Mammary microvascular endothelial cell (primary cell): ENCODE measurements at places on chromosomes 7 and 10. TPM values are rescaled to one million over a fixed set of nuclear protein-coding genes. Genes with fewer than 3 reads are reported as not detected.

Gene SEMA3C
- not detected in 2 replicates for total RNA-seq

Gene LRIT1
- total RNA-seq = not detected in 2 replicates

Gene RBP3
- total RNA-seq = not detected in 2 replicates

Gene FKBP9
- 104 and 117 TPM in 2 replicates for total RNA-seq

Gene MYL7
- not detected in 2 replicates for total RNA-seq

Gene PKD2L1
- total RNA-seq = not detected in 2 replicates

Gene CHCHD2
- total RNA-seq = 591 and 593 TPM in 2 replicates

Gene ZNF365
- 0.20 and 0.33 TPM in 2 replicates for total RNA-seq

Gene HIP1
- 21.7 and 25.1 TPM in 2 replicates for total RNA-seq

Gene GPNMB
- 1.3 and 1.4 TPM in 2 replicates for total RNA-seq

Gene STEAP4
- total RNA-seq = not detected in 2 replicates

Gene VSTM2A
- total RNA-seq = not detected in 2 replicates

Gene H2AZ2
- total RNA-seq = 204 and 221 TPM in 2 replicates

Gene PDLIM1
- total RNA-seq = 106 and 114 TPM in 2 replicates

Gene NME8
- not detected in 2 replicates for total RNA-seq

Gene LAMB1
- total RNA-seq = 235 and 248 TPM in 2 replicates

Gene PAXIP1
- total RNA-seq = 8.1 and 8.3 TPM in 2 replicates

Gene CAMK2B
- 0.20 and 0.69 TPM in 2 replicates for total RNA-seq

Gene SORBS1
- total RNA-seq = 2.3 and 4.2 TPM in 2 replicates

Gene TRIM73
- total RNA-seq = 0.05 TPM in 1 of 2 replicates, not detected in the other

Gene RBM48
- 6.5 and 6.8 TPM in 2 replicates for total RNA-seq

Gene OR2A5
- total RNA-seq = not detected in 2 replicates

Gene SPDYE8
- total RNA-seq = not detected in 2 replicates

Gene FAM237B
- not detected in 2 replicates for total RNA-seq

Gene CFAP58
- total RNA-seq = 0.39 and 0.67 TPM in 2 replicates

Gene DDC
- total RNA-seq = not detected in 2 replicates

Gene BAIAP2L1
- 2.4 and 4.1 TPM in 2 replicates for total RNA-seq
